ENCODE measurements at places on chromosomes 1 and 21.

DNA sequence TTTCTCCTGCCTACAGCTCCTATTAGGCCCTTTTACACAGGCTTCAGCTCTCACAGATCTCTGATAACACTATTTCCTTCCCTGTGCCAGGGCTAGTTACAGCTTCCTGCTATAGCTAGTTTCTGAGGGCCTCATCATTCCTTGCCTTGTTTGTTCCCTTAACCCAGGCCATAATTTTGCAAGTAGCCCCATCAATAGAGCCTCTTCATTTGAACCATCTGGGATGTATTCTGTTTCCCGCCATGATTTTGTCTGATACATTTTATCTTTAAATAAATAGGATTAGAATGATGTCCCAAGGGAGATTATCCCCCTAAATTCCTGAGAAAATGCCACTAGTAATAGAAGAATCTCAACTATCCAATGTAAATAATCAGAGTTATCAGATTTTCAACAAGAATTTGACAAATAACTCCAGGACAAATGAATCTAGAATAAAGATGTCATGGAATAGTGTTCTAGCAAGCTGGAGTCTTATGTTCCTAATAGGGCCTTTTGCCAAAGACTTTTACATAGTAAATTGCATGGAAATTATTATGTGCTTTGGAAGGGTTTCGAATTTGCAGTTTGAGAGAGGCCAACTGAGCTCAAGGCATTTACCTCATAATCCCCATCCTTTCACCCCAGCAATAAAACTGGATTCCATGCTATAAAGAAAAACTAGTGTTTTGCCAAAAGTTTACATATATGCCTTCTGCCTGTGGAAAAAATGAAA lies 16.1 kb downstream of the IFT25 start:
- no peak for DNase-seq

DNA sequence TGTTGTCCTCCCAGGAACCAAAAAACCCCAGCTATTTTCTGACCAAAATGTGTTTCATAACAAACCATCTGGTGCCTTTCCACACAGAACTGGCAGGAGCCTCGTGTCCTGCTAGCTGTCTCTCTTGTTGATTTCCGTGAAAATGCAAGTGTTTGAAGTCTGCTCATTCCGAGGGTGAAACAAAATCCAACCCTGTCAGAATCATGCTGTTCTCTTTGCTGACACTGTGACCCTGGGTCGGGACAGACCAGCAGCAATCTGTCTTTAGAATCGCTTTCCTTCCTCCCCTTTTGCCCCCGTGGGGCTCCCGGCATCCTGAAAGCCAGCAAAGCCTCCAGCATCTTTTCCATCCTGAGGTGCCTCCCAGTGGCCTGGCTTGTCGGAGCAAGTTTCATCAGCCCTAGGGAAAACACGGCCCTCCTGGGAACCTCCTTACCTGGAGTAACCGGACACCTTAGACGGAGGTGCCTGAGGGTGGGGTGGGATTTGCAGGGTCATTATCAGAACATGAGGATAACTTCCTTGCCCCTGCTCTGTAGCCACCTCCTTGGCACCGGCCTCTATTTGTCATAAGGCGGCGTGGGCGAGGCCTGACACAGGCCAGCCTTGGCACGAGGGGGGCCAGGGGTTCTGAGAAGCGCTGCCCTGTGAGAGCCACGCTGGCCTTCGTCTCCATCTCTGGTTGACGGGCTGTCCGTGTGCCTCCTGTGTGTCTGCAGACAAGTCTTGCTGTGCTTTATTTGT lies 24.9 kb downstream of the LDLRAP1 start:
- no peak for DNase-seq

GRCh38 chr1:183877053-183877720 lies 72.3 kb downstream of the RGL1 start:
- DNase-seq = no peak

GRCh38 chr1:180165096-180165495 lies 10.4 kb downstream of the QSOX1 start:
- DNase-seq = no peak

DNA sequence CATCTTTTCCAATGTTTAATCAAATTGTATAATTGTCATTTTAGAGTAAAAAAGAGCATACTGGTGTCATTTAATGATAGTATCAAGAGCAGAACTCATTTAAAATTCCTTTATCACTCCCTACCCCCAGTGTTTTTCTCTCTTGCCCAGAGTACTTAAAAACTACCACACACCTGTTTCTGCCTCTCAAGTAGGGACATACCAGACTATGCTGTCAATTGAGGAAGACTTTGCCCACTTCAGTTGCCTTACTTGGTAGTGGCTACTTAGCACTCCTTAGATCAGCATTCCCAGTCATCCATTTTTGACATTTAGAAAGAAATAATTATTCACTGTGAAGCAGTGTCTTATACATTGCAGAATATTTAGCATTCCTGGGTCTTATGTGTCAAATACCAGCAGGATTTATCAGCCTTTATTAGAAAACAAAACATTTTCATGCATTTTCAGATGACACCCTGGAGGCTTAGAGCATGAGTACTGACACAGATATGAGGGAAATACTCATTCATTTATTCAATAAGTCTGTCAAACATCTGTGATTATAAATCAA lies 127.5 kb upstream of the RGS1 start:
- DNase-seq = no peak

DNA sequence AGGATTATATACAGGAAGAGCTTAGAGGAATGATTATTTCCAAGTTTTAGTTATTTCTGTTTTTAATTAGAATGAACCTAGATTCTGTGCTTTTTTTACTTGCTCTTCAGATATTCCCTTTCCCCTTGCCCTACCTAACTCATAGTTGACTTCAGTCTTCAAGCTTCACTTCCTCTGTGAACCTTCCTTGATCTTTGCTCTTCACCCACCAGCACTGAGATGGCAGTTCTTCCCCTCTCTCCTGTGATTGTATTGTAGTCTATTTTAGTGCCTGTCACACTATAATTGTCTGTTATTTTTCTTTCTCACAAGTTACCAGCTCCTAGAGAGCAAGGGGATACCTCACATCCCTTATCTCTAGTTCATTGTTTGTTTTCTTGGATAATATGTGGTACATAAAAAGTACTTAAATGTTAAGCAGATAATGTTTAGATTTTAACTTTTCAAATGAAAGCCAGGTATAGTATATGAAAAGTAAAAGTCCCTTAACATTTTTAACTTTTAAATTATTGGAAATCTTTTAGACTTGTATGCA lies 33.2 kb downstream of the KCTD3 start:
- no peak for DNase-seq
